Left renal pelvis (tissue), 4 donors: ENCODE measurements at places on chromosomes 6 and 20. TPM values are rescaled to one million over a fixed set of nuclear protein-coding genes. Genes with fewer than 3 reads are reported as not detected.

The WASF1 gene
- polyA plus RNA-seq = 56.4 TPM

The TBXT gene
- not detected for polyA plus RNA-seq

The THBS2 gene
- 27.1 TPM for polyA plus RNA-seq

The HLA-DQA2 gene
- polyA plus RNA-seq = not detected

The KHDC1L gene
- polyA plus RNA-seq = 0.37 TPM

The MRPL18 gene
- 69.0 TPM for polyA plus RNA-seq

The CAGE1 gene
- 0.17 TPM for polyA plus RNA-seq

The PKHD1 gene
- 18.9 TPM for polyA plus RNA-seq

The GCNT2 gene
- 14.4 TPM for polyA plus RNA-seq

The TTK gene
- 22.3 TPM for polyA plus RNA-seq

The RALGAPB gene
- 41.9 TPM for polyA plus RNA-seq

The SIRPG gene
- polyA plus RNA-seq = not detected

The BCAS1 gene
- polyA plus RNA-seq = 0.66 TPM

The SHLD1 gene
- 7.8 TPM for polyA plus RNA-seq

The SLC17A2 gene
- polyA plus RNA-seq = 0.43 TPM

The MBOAT1 gene
- polyA plus RNA-seq = 23.1 TPM

The DEFB119 gene
- polyA plus RNA-seq = not detected

- DNase-seq = peak; percentile 46
These were observed 140.0 kb downstream of the KIF16B start for GRCh38 chr20:16433293-16433580.

DNA sequence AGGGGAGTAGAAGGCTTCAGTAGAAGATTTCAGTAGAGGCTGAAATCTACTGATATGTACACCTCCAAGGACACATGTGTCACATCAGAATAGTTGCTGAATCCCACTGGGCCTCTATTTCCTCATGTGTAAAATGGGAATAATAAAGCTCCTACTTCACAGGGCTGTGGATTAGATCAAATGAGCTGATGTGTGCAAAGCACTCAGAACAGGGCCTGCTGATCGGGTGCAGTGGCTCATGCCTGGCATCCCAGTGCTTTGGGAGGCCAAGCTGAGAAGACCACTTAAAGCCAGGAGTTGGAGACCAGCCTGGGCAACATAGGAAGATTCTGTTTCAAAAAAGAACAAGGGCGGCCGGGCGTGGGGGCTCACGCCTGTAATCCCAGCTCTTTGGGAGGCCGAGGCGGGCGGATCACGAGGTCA is 8.1 kb upstream of the AP5S1 start:
- DNase-seq = no peak

DNA sequence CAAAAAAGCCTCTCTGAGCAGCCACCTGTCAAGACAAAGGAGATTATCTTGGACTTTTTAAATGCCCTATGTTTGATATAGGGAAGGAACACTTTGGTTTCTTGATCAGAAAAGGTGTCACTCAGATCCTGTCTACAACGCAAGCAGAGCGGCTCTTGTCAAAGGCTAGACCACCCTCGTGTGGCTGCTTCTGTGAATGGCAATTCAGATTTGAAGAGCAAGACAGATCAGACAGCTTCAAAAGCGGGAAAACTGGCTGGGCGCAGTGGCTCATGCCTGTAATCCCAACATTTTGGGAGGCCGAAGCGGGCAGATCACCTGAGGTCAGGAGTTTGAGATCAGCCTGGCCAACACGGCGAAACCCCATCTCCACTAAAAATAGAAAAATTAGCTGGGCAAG is 10.1 kb upstream of the NXT1 start:
- peak; percentile 44 for DNase-seq

DNA sequence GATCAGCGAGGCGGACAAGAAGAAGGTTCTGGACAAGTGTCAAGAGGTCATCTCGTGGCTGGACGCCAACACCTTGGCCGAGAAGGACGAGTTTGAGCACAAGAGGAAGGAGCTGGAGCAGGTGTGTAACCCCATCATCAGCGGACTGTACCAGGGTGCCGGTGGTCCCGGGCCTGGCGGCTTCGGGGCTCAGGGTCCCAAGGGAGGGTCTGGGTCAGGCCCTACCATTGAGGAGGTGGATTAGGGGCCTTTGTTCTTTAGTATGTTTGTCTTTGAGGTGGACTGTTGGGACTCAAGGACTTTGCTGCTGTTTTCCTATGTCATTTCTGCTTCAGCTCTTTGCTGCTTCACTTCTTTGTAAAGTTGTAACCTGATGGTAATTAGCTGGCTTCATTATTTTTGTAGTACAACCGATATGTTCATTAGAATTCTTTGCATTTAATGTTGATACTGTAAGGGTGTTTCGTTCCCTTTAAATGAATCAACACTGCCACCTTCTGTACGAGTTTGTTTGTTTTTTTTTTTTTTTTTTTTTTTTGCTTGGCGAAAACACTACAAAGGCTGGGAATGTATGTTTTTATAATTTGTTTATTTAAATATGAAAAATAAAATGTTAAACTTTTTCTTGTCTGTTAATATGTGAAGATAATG is 2.2 kb downstream of the HSPA1B start:
- no peak for DNase-seq

DNA sequence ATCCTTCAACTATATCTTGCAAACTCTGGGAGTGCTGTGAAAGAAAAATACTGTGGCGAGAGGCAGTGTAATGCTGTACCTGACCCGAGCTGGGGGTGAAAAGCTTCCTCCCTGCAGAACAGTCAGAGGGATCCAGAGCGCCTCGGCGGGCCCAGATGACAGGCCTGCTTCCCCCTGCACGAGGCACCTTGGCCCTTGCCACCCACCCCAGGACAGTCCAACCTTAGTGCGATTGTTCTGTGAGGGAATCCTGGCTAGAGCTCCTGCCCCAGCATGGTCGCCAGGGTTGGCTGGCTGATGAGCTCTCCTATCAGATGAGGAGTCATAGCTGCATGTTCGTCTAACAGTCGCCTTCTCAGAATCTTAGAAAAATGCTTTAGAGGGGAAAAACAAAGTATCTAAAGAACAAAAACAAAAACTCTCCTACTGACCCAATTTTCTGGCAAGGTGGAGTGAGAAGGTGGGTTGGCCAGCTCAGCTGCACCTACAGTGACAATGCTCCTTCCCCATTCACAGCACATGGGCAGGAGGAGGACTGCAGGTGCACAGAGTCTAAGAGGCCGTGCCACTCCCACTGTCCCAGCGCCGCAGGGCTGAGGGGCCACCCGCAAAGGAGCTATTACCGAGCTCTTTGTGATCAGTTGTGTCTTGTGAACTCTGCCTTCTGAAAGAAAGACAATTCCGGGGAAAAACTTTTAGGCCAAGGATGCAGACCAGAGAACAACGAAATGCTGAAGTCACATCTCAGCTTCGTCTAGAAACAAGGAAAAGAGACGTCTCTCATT is 28.6 kb upstream of the GPR6 start:
- DNase-seq = no peak

DNA sequence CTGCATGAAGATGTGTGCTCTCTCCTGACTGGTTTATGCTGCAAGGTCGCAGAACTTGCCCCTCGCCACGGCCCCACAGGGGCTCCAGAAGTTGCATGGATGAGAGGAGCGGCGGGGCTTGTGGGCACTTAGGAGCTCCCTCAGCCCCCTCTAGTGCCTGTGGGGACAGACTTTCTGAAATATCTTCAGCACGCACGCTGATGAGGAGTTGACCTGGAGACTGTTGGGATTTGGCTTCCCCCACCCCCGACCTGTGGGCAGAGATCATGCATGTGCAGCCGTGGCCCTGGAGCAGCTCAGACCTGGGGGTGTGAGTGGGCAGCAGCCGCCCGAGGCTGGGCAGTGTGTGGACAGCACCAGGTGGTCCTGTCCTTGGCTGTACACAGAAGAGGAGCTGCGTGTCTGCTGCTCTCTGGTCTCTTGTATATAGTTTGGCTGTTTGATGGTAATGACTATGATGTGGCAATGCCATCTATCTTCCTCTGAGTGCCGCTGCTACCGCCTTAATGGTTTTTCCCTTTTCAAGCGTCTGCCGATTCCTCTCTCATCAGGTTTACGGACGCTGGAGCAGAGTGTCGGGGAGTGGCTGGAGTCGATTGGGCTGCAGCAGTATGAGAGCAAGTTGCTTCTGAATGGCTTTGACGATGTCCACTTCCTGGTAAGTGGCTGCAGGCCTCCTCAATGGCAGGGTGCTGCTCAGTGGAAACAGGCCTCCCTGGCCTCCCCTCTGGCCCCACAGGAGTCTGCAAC is 81.4 kb downstream of the TCP11 start:
- DNase-seq = no peak

- no peak for DNase-seq
These were observed 29.6 kb downstream of the ZKSCAN8 start for GRCh38 chr6:28171271-28171670.

GRCh38 chr6:106502559-106502958 is 126.7 kb downstream of the RTN4IP1 start:
- no peak for DNase-seq

GRCh38 chr20:37238426-37238825 is 23.2 kb downstream of the GHRH start:
- no peak for DNase-seq

DNA sequence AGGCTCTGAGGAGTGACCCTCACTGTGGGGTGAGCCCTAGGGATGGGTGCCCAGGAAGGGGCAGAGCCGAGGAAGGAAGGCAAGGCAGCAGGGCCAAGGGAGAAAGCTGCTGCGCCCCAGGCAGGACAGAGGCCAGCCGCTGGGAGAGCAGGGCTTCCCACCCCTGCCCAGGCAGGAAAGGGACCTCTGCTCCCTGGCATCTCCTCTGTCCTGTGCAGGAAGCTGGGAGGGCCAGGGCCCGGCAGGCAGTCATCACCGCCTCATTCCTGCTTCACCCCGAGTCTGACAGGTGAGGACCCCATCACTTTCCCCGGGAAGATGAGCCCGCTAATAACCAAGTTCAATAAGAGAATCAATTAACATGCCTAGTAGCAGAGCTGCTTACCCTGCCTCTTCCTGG is 81.3 kb downstream of the EDN3 start:
- no peak for DNase-seq

DNA sequence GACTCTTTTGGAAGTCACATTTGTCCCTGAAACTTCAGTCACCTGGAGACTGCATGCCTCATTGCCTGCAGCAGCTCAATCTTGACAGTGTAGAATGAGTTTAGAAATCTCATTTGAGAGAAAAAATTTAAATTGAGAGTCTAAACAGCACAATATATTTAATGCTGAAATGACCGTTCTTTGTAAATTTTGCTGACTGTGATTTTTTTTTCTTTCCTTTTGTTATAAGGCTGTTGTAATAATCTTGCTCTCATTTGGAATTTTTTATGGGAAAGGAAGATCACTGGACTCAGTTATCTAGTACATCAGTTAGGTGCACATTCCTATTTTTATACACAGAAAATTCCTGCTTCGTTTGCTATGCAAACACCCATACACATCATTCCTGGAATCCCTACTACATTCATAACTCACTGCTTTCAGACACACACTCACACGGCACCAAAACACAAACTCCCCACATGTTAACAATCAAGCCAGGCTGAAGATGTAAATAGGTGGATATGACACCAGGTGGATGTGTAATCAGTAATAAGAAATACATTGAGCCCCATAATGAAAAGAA is 43.8 kb downstream of the PTCHD4 start:
- DNase-seq = no peak

- no peak for DNase-seq
These were observed 67.9 kb upstream of the EEF1E1 start for GRCh38 chr6:8170245-8170644.

DNA sequence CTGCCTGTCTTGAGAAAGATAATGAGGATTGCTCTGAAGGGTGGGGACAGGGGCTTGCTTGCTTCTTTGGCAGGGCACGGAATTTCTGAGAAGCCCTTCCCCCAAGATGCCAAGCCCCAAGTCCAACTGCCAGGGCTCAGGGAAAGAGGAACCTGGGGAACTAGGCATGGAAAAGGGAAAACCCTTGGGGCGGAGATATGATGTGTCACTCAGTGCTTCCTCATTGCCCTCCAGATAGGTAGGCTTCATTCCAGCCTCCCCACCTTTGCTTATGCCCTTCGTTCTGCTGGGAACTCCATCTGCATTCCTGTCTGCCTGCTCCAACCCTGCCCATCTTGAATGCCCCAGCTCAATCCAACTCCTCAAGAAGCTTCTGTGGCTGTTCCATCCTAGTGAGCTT is 61.2 kb downstream of the VEGFA start:
- DNase-seq = no peak

- DNase-seq = no peak
These were observed 56.6 kb downstream of the BPIFB1 start for GRCh38 chr20:33339515-33340058.

DNA sequence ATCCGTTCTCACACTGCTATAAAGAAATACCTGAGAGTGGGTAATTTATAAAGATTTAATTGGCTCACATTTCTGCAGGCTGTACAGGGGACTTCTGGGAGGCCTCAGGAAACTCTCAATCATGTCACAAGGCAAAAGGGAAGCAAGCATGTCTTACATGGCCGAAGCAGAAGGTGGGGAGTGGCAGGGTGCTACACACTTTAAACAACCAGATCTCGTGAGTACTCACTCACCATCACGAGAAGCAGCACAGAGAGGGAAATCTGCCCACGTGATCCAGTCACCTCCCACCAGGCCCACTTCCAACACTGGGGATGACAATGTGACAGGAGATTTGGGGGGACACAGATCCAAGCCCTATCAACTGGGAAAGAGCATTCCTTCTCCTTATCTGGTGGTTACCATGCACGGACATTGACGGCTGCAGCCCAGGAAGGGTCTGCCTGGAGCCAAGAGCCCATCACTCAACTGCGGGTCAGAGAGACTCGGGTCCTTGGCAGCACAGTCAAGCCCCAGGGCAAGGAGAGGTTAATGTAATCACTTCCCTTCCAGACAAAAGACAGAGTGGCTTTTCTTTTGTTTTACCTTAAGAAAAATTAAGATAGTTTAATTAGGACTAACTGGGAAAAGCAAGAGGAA is 112.3 kb upstream of the CST7 start:
- DNase-seq = no peak

DNA sequence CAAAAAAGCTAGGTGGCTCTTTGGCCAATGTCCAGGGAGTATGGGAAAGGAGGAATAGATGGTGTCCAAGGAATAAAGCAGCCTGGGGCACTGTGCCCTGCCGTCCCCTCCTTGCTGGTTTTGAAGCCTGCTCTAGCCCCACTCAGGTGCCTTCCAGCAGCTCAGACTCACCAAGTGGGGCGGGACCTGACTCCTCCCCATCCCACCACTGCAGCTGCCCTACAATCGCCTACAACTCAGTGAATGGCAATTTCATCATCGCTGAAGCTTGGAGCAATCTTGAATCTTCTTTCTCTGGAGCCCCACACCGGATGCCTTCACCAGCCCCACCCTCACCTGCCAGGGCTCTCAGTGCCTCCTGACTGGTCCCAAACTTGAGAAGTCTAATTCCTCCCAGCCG is 56.4 kb upstream of the NXT1 start:
- DNase-seq = no peak

- no peak for DNase-seq
These were observed 232.9 kb downstream of the EPM2A start for GRCh38 chr6:145502416-145502815.

- DNase-seq = no peak
These were observed 184.3 kb downstream of the CARMIL1 start for GRCh38 chr6:25463441-25463840.

DNA sequence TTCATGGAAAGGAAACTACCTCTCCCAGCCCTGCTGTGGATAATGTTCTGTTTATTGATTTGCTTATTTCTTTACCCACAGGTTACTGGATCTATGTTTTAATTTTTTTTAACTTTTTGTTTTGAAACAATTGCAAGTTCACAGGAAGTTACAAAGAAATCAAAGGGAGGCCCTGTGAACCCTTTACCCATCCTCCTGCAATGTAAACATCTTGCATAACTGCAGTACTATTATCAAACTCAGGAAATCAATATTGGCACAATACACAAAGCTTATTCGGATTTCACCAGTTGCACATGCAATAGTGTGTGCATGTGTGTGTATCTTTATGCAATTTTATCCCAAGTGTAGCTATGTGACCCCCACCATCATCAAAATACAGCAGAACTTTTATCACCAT is 398.0 kb downstream of the BTBD3 start:
- no peak for DNase-seq

- DNase-seq = peak; percentile 14
These were observed 664.8 kb upstream of the MMS22L start for GRCh38 chr6:97947841-97948240.
